ENCODE measurements at places on chromosomes 11 and 22. TPM values are rescaled to one million over a fixed set of nuclear protein-coding genes. Genes with fewer than 3 reads are reported as not detected.

DNA sequence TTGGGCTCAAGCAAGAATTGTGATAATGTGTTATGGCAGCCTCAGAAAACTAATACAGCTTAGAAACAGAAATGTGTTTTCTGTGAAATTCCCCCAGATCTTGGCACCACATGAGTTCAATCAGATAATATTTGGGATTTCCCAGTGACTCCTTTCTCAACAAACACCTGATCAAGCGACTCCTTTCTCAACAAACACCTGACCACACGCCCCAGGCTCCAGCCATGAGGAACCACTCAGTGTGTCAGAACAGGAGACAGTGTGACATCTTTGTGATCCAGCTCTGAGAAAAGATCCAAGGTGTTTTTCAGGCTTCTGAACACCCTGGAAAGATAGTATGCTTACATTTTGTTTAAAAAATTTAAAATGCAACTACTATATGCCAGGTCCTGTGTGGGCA is 1.9 kb upstream of the UVRAG start:
- H3K27me3 ChIP-seq = no peaks in the 10 kb centered on the region
- H3K27ac ChIP-seq = no peak overlapping the region
- no peak for DNase-seq
- H3K4me3 ChIP-seq = no peak overlapping the region

DNA sequence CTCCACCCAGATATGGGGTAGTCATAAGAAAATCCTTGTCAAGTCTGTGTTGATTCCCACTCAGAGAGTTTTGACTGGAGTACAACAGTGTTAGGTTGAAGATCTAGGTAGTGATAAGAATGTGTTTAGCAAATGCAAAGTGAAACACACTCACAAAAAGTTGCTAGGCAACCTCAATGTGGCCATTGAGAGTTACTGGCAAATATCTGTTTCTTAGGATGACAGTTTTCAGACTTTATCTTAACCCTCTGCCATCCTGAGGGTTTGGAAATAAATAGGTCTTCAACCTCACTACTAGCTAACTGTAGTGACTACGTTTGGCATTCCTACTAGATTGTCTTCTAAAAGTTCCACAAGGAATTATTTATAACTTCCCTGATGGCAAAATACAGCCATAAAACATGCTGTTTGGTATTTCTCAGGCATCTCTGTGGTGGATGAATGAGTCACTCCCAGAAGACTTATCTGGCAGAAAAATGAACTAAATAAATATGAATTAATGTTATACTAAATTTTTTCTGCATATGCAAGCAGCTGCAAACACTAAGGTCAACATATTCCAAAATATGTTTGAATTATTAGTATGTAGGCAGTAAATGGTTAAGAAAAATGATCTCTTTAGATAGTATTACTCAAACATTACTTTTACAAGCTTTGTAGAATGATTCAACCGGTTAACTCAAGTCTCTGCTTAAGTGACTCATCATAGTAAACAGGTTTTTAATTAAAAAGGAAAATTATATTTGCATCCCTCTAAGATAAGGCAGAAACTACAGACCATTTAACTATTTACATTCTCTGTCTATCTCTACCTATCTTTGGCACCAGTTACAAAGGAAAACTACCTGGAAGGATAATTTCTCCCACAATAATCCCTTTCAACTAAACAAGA is 17.1 kb upstream of the SYTL2 start:
- no peak overlapping the region for H3K4me3 ChIP-seq
- no peak overlapping the region for H3K27ac ChIP-seq
- H3K27me3 ChIP-seq = no peaks in the 10 kb centered on the region
- peaks cover 27% of the 10 kb centered on the region for H3K4me1 ChIP-seq
- DNase-seq = no peak
- H3K36me3 ChIP-seq = no peaks in the 10 kb centered on the region

GRCh38 chr11:112459001-112459400 is 198.3 kb upstream of the PLET1 start:
- DNase-seq = no peak
- no peaks in the 10 kb centered on the region for H3K27me3 ChIP-seq
- no peaks in the 10 kb centered on the region for H3K4me1 ChIP-seq

- H3K27me3 ChIP-seq = no peaks in the 10 kb centered on the region
- H3K27ac ChIP-seq = no peak overlapping the region
- no peak overlapping the region for H3K4me3 ChIP-seq
- no peaks in the 10 kb centered on the region for H3K36me3 ChIP-seq
- DNase-seq = no peak
Measured at GRCh38 chr11:111814557-111815320, 48.5 kb upstream of the PPP2R1B start.

GRCh38 chr11:35011389-35011788 is 95.0 kb downstream of the PDHX start:
- H3K27ac ChIP-seq = no peak overlapping the region
- H3K4me1 ChIP-seq = peaks cover 22% of the 10 kb centered on the region
- no peak overlapping the region for H3K4me3 ChIP-seq
- no peaks in the 10 kb centered on the region for H3K27me3 ChIP-seq
- H3K36me3 ChIP-seq = no peaks in the 10 kb centered on the region
- no peak for DNase-seq

GRCh38 chr11:95291946-95292345 is 60.9 kb upstream of the SESN3 start:
- H3K27me3 ChIP-seq = no peaks in the 10 kb centered on the region
- H3K27ac ChIP-seq = no peak overlapping the region
- DNase-seq = no peak
- no peaks in the 10 kb centered on the region for H3K4me1 ChIP-seq
- H3K36me3 ChIP-seq = no peaks in the 10 kb centered on the region
- no peak overlapping the region for H3K4me3 ChIP-seq

DNA sequence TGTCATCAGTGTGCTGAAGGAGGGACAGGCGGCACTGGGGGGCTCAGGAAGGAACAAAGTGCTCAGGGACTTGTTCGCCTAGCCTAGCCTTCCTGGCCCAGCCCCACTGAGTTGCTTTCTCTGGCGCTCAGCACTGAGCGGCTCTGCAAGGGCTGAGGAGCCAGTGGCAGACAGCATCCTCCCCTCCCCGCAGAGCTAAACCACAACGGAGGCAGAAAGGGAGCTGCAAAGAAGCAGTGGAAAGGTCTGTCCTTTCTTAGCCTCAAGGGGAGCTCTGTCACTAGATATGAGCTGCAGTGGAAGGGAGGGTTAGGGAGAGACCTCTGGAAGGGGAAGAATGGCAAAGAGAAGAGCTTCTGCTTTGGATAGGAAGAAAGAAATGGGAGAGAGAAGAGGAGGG is 89.7 kb upstream of the PHOX2A start:
- H3K4me1 ChIP-seq = no peaks in the 10 kb centered on the region
- DNase-seq = no peak
- H3K4me3 ChIP-seq = no peak overlapping the region
- no peaks in the 10 kb centered on the region for H3K27me3 ChIP-seq
- no peak overlapping the region for H3K27ac ChIP-seq

GRCh38 chr22:49815641-49816091 is 12.0 kb downstream of the BRD1 start:
- H3K4me3 ChIP-seq = no peak overlapping the region
- peaks cover 95% of the 10 kb centered on the region for H3K36me3 ChIP-seq
- no peak for DNase-seq
- no peaks in the 10 kb centered on the region for H3K4me1 ChIP-seq

GRCh38 chr22:19827341-19828034 is 27.2 kb downstream of the GNB1L start:
- H3K27ac ChIP-seq = no peak overlapping the region
- no peaks in the 10 kb centered on the region for H3K27me3 ChIP-seq
- H3K36me3 ChIP-seq = 0 out of 2 replicates have a peak, but pooled peaks cover 2% of the 10 kb centered on the region
- no peak overlapping the region for H3K4me3 ChIP-seq
- no peak for DNase-seq
- peaks cover 27% of the 10 kb centered on the region for H3K4me1 ChIP-seq

DNA sequence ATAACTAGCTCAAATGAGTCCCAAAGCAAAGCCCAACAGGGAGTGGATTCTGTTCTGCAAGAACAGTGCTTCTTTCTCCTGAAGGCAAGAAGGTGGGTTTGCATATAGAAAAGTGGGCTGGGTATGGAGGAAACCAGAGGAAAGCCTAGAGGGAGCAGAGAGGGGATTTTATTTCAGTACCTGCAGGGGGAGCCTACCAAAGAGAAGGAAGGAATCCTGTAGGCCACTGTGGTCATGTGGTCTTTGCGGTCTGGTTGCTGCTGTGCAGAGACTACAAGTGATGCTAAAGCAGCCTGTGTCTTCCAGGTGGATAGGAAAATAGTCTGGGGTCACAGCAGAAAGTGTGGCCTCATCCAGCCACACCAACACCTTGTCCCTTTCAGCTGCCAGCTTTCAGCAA is 33.2 kb upstream of the ZBTB16 start:
- no peak for DNase-seq
- H3K36me3 ChIP-seq = no peaks in the 10 kb centered on the region
- no peak overlapping the region for H3K27ac ChIP-seq

- H3K4me1 ChIP-seq = no peaks in the 10 kb centered on the region
- peaks cover 2% of the 10 kb centered on the region for H3K36me3 ChIP-seq
- no peaks in the 10 kb centered on the region for H3K27me3 ChIP-seq
- no peak overlapping the region for H3K27ac ChIP-seq
- H3K4me3 ChIP-seq = no peak overlapping the region
Measured at GRCh38 chr22:29636751-29637150, 33.3 kb downstream of the NF2 start.

DNA sequence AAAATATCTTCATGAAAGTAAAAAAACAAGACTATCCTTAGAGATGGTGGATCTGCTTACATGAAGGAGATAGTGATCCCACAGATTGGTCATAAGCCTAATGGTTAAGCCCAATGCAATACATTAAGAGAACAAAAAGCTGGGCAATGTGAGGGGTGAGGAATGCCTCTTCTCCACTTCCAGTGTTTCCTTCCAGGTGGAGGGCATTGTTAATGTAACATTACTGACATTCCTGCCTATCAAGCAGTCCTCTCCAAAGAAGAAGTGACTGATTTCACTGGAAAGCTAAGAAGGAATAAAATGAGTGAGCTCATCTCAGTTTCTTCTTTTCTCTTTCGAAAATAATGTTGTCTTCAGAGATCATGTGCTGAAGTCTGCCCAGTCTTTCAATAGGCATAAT is 207.8 kb downstream of the RAB38 start:
- no peaks in the 10 kb centered on the region for H3K36me3 ChIP-seq
- H3K4me1 ChIP-seq = no peaks in the 10 kb centered on the region
- H3K4me3 ChIP-seq = no peak overlapping the region
- no peak for DNase-seq

DNA sequence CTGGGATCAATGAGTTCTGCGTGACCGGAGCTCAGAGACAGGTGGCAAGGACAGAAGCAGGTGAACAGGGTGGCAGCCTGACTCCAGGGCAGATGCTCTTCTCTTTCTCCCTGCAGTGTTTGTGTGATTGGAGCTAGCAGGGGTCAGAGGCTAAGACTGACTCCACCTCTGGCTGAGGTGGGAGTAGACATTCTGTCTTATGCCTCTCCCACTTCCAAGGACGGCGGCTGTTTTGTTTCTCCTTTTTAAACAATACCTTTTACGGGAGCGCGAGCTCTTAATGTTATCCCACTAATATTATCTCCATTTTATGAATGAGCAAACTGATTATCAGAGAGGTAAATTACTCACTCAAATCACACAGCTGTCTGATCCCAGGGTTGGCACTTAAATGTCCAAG is 323.7 kb downstream of the MIAT start:
- no peak for DNase-seq
- H3K4me3 ChIP-seq = no peak overlapping the region
- H3K27me3 ChIP-seq = no peaks in the 10 kb centered on the region
- peaks cover 6% of the 10 kb centered on the region for H3K4me1 ChIP-seq

- peak; percentile 17 for DNase-seq
- no peaks in the 10 kb centered on the region for H3K27me3 ChIP-seq
- peaks cover 32% of the 10 kb centered on the region for H3K4me1 ChIP-seq
- no peak overlapping the region for H3K27ac ChIP-seq
Measured at GRCh38 chr22:39524089-39524752, 3.9 kb downstream of the ATF4 start.

GRCh38 chr11:24496736-24497725 is at the start of gene LUZP2:
Gene LUZP2, plus strand, starts transcription at chr11:24497053.
- no peaks in the 10 kb centered on the region for H3K36me3 ChIP-seq
- DNase-seq = peak; percentile 41
- 0 out of 2 replicates have a peak within 1 kb of the TSS, but pooled peaks have one; percentile 18 for H3K27ac ChIP-seq
- H3K4me3 ChIP-seq = peak within 1 kb of the TSS; percentile 57
- peaks cover 9% of the 10 kb centered on the region for H3K27me3 ChIP-seq

DNA sequence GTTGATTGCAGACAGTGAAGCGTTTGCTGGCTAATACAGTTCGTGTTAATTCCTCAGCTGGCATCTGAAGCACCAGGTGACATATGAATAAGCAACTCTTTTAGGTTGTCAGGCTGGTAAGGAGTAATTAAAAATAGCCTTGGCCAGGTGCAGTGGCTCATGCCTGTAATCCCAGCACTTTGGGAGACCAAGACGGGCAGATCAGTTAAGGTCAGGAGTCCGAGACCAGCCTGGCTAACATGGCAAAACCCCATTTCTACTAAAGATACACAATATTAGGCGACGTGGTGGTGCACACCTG is 74.9 kb downstream of the CECR2 start:
- no peaks in the 10 kb centered on the region for H3K36me3 ChIP-seq
- no peaks in the 10 kb centered on the region for H3K4me1 ChIP-seq
- no peak overlapping the region for H3K27ac ChIP-seq
- no peak overlapping the region for H3K4me3 ChIP-seq
- H3K27me3 ChIP-seq = no peaks in the 10 kb centered on the region

DNA sequence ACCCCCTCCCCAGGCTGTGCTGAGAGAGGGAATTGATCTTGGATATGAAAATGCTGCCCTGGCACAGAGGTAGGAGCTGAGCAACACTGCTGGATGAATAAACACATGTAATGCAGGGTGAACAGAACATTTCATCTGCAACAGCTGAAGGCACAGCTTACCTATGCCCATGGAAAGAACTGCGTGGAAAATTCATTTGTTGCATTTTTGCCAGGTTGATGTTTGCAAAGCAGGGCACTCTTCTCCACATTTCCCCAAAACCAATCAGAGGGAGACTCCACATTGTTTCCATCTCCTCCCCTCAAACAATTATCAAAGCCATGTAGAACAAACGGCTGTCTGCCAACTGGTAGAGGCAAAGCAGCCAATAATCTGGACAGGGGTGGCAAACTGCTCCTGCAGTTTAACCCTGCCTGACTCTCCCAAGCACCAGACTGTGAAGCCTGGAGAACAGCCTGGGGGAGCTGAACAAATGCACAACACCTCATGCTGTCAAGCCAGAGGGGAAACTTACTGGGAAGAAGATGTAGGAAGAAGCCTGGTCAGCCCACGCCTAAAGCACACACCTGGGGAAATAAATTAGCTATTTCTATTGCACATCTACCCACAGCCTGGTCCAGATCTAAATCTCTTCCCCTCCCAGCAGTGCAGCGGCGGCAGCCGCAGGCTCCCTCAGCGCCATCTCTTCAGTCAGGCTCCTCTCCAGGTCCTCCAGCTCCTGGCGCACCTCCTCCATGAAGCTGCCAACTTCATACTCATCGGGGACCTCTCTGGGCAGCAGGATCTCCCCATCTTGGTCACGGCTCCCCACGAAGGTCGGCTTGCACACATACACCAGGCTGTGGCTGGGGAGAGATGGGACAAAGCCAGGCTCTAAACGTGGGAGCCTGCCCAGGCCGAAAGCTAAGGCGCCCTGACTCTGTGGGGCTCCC is 44.3 kb downstream of the DKK3 start:
- DNase-seq = no peak
- no peaks in the 10 kb centered on the region for H3K27me3 ChIP-seq
- no peak overlapping the region for H3K4me3 ChIP-seq
- 0 out of 2 replicates have a peak, but pooled peaks cover 2% of the 10 kb centered on the region for H3K36me3 ChIP-seq

Gene HTR3A
- total RNA-seq = not detected

Gene OR52E8
- total RNA-seq = not detected

Gene CFAP300
- not detected for total RNA-seq

Gene KRTAP5-9
- total RNA-seq = not detected

Data from SJCRH30 (cell line).